ENCODE measurements at places on chromosomes 4 and X.

GRCh38 chr4:94974773-94975172 lies 217.0 kb downstream of the BMPR1B start:
- no peak for DNase-seq

GRCh38 chrX:24204331-24204730 lies 54.8 kb downstream of the ZFX start:
- no peak for DNase-seq

- DNase-seq = no peak
Observed at GRCh38 chr4:102878901-102879300, 10.1 kb downstream of the CISD2 start.

- DNase-seq = no peak
Observed at GRCh38 chrX:97065066-97065465, 181.4 kb downstream of the RPA4 start.

GRCh38 chr4:15294832-15295231 lies 133.0 kb upstream of the C1QTNF7 start:
- no peak for DNase-seq
